ENCODE measurements at places on chromosomes 7 and 10.

GRCh38 chr10:61478621-61479312 is 25.6 kb upstream of the TMEM26 start:
- no peak for DNase-seq

DNA sequence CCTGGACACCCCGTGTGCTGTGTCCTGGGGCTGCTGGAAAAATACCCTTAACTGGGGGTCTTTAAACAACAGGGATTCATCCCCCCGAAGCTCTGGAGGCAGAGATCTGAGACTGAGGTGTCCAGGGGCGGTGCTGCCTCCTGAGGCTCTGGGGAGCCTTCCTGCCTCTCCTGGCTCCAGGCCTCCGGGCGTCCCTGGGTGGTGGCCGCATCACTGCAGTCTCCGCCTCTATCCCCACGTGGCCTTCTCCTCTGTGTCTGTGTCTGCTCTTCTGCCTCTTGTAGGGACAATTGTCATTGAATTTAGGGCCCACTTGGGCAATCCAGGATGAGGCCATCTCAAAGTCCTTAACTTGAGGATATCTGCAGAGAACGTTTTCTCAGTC is 216.6 kb downstream of the WDR37 start:
- no peak for DNase-seq

GRCh38 chr10:86262688-86263181 is 103.9 kb downstream of the GRID1 start:
- DNase-seq: no peak

DNA sequence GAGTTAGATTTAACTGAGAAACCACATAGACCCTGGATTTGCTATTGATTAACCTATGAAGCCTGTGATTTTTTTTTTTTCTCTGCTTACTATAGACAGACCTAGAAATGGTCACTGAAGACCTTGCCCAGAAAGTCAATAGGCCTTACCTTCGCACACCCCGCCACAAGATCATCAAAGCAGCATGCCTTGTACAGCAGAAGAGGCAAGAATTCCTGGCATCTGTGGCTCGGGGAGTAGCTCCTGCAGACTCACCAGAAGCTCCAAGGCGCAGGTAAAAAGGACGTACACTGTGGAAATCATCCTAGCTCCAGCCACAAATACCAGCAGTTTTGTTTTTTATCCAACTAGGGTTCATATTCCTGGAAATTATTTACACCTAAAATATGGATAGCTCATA is 56.2 kb upstream of the GATAD1 start:
- no peak for DNase-seq

GRCh38 chr7:105350906-105351305 is 37.8 kb downstream of the SRPK2 start:
- DNase-seq: no peak

- DNase-seq: no peak
Observed at GRCh38 chr7:64884913-64885370, 18.1 kb upstream of the ZNF273 start.

DNA sequence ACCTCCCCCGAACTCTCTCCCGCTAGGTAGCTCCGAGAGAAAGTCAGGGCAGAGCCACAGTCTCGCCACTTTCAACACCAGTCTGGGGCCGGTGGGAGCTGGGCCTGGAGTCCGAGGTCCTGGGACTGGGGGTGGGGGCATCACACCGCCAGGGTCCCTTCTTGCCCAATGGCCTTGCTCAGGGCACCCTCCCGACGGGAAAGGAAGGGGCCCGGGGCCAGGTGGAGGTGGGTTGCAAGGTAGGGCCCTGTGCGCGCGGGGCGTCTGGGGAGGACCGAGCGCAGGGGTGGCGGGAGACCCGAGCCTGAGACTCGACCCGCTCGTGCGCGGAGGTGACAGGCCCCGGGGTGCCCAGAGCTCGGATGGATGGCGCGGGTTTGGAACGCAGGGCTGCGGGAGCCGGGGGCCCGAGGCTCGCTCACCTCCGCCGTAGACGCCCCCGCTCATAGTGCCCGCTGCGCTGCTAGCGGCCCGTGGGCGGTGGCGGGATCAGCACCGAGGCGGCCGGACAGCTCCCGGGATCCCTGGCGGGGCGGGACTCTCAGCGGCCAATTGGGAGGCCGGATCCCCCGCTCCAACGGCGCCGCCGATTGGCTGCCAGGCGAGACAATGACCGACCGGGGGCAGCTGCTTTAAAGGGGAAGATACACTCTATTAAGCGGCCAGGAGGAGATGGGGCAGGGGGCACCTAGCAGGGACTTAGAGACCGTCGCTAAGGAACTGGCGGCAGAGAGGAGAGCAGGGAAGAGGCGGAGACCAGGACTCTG is at the start of gene ACTL6B:
Gene ACTL6B (minus strand): TSS at position 541 of the 767 bp plus-strand sequence. CDS start 94 bp downstream, at position 447.
- peak; percentile 69 for DNase-seq

- no peak for DNase-seq
Observed at GRCh38 chr7:111105269-111105668, 14.3 kb downstream of the LRRN3 start.

DNA sequence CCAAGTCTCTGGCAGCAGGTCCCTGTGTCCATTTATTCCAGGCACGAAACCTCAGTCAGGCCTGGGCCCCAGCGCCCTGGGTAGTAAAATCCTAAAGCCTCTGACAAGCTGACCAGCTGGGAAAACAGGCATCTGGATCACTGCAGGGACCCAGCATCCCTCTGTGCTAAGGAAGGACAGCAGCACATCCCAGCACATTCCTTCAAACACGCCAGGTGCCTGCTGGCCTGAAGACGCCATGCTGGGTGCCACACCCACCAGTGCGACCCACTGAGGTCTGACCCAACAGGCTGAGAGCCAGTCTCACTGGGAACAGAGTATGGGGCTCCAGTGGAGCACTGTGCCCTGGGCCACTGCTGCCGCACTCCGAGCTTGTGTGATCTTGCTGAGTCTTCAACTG is 6.4 kb downstream of the DNAJB12 start:
- no peak for DNase-seq

- no peak for DNase-seq
Observed at GRCh38 chr10:53088961-53089360, 316.4 kb upstream of the MBL2 start.

DNA sequence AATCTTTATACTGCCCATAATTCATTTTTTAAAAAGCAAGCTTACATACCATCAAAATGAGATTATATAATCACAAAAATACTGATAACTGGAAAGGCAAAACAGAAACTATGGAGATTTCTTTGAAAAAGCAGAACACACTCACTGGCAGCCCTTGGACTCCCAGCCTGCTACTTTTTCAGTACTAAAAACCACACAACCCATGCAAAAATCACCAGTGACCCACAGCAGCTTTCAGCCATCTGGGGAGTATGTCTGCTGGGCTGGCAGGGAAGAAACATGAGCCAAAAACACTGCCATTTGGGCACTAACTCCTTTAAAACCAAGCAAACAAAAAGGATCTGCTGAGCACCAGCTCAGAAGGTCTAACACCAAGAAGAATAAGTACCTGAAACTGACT is 80.0 kb upstream of the DDC start:
- no peak for DNase-seq

All from activated T-cell treated with anti-CD3 and anti-CD28 coated beads, Interleukin-2, amount 50 U/mL, for 72 hours (primary cell).